Activated naive CD8-positive, alpha-beta T cell treated with anti-CD3 and anti-CD28 coated beads for 36 hours (primary cell): ENCODE measurements at places on chromosomes 12 and 14.

DNA sequence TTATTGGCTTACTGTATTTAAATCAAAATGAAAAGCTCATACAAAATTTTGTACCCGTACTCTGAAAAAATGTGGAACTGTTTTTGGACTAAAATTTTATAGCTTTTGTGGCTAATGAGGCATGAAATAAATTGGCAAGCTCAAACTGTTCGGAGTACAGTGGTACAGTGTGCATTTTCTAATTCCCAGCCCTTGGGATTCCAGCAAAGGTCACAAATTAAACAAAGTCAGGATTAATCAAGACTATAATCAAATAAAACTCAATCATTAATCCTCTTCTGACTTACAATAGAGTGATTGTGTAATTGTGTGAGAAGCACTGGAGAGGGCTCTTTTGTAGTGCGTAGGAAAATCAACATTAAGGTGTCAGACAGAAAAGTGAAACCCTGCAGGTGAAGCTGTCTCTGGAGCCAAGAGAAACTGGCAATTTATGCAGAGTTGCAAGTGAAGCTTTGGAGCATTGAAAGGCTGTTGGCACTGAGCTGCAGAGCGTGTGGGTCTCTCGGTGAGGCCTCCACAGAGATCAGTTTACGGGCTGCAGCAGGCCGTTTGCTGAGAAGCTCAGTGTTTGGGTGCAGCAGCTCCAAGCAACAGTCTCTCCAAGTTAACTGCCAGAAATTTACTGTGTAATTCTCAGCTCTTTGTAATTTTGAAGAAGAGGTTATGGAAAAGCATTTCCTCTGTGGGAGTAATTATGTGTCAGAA lies 275.9 kb downstream of the FBXL14 start:
- DNase-seq, result no peak

DNA sequence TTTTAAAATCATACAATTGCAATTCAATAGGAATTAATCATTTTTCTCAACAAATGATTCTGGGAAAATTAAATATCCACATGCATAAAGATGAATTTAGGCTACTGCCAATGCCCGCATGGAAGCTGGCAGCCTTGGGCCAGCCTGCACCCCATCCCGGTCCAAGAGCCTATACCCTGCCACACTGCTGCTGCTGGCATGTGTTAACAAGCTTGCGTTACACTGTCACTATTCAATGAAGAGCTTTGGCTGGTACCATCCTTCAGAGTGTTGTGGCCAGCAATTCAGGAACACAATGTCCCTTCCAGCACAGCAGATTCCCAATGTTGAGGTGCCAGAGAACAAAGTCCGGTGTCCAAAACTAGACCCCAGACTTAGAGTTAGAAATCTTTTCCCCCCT lies 13.6 kb upstream of the TAS2R14 start:
- no peak for DNase-seq

GRCh38 chr12:130983328-130984017 lies 29.8 kb downstream of the ADGRD1 start:
- no peak for DNase-seq

DNA sequence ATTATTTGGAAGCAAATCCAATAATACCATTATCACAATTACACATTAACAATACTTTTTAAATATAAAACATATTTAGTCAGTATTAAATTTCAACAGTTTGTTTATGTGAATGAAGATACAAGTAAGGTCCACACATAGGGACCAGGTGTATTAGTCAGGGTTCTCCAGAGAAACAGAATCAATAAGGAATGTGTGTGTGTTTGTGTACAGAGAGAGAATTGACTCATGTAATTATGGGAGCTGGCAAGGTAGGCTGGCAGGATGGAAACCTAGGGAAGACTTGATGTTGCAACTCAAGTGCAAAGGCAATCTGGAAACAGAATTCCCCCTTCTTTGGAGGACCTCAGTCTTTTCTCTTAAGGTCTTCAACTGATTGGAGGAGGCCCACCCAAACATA lies 123.2 kb upstream of the OTX2 start:
- DNase-seq, result no peak

- DNase-seq, result no peak
Observed at GRCh38 chr12:59077575-59078426, 157.5 kb upstream of the LRIG3 start.

DNA sequence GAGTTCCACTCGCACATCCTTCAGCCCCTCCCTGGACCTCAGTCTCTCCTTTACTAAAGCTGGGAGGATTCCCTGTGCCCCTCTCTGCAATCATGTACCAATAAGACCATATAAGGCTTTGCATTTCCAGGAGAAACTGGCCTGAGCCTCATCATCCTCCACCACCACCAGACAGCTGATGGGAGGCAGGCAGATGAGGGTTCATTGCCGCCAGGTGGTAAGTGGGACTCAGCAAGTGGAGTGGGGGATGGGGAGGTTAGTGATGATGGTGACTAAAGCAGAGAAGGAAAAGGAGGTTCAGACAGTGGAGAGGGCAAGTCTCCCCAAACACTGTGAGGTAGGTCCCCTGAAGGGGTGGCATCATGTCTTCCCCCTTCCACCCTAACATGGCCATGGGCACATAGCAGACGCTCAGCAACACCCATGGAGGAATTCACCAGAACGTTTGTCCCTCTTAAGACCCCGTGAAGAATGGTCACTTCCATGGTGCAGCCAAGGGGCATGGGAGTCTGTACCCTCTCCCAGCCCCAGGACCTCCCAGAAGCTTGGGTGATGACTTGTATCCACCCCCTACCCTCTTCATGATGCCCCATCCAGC lies 4.5 kb upstream of the TNFRSF1A start:
- no peak for DNase-seq

DNA sequence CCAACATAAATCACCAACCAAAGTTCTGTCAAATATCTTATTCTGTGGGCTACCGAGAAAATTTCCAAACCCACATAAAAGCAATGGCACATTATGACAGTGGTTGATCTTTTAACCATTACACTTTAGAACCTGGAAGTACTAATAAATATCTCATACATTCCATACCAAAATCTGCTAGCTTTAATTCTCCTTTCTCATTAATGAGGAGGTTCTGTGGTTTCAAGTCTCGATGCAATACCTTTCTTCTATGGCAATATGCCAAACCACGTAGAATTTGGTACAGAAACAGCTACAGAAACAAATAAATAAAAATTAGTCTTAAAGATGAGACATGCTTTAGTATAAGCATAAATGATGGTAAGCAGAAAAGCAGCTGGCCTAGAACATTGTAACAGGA lies 100.7 kb downstream of the ELK3 start:
- DNase-seq, result no peak

- no peak for DNase-seq
Observed at GRCh38 chr12:122610911-122611310, 83.9 kb downstream of the KNTC1 start.

DNA sequence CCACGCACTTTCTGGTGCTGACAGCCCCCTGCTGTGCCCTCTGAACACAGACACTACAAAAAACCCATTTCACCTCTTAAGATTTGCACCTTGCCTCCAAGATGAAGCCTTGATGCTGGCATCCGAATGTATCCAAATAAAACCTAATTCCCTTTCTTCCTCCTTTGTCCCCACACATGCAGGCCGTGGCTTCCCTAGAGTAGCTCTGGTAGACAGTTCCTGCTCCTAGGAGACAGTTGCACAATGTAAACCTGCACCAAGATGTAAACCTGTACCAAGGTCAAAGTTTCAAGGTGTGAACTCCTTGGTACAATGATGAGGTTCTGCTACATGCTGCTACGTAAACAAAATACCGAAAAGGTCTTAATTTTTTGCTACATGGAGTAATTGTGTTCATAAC lies 625 bp upstream of the ABHD12B start:
- no peak for DNase-seq

GRCh38 chr14:30874120-30874998 lies at the start of gene COCH:
Gene COCH (plus strand): TSS chr14:30874559. CDS start chr14:30874939, 380 bp downstream.
- DNase-seq, result peak; percentile 63

GRCh38 chr12:118743896-118744700 lies 237.2 kb upstream of the SRRM4 start:
- DNase-seq, result no peak

- DNase-seq, result no peak
Observed at GRCh38 chr14:105411985-105412770, 7.4 kb upstream of the MTA1 start.

DNA sequence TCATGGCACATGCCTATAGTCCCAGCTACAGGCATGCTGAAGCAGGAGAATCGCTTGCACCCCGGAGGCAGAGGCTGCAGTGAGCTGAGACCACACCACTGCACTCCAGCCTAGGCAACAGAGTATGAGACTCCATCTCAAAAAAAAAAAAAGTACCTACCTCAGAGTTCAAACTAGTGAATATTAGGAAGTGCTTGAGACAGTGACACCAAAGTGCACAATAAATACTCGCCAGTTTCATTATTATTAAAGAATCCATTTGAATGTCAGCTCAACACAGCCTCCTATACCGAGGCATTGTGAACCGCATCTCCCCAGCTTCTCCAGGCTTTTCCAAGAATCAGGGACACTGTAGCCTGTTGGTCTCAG lies 5.0 kb downstream of the GAPDH start:
- no peak for DNase-seq

DNA sequence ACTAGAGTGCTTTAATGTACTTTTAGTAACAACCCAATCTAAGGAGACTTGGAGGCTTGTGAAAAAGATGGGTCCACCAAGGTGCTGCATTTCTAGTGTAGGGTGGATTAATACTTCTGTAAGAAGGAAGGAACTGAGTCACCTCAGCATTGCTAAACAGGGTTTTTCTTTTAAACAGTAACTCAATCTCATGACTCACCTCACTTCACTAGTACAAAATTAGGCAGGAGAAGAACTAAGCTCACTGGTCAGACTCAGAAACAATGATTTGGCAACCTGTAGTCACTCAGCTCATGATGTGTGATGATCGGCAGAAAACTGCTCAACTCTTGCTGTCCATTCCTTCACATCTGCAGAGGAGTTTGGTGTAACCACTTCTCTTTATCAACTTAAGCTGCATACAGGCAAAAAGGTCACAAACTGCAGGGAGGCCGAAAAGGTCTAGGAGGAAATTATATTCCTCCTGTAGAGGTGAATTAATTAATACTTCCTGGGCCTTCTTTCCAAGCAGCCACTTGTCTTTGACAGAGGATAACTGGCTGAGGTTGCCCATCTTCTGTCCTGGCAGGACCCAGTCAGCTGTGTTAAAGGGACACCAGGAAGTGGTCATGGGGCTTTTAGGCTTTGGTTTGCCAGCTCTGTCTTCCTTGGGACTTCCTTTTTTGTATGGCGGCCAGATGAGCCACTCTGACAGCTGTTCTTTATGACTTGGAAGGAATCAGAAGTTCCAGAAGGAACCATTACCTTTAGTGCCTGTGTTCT lies 466.9 kb downstream of the FUT8 start:
- no peak for DNase-seq

GRCh38 chr14:64265222-64265621 lies 28.9 kb downstream of the ESR2 start:
- DNase-seq, result no peak

DNA sequence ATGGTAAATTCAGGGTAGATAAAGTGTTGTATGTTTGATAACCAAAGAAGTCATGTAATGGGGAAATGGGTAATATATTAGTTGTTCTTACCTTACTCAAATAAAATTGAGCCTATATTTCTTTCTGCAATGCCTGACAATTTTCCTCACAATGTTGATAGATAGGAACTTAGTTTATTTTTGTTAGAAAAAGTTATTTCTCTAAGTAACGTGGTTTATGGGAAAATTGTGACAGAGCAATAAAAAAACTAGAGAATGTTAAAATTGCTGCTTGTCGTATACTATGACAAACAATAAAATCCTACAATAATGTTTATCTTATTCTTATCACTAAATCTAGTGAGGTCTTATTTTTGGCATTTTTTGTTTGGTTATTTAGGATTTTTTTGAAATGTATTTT lies 534.1 kb downstream of the TMTC2 start:
- DNase-seq, result no peak

GRCh38 chr12:103493199-103493598 lies 2.6 kb downstream of the C12orf42 start:
- DNase-seq, result no peak

- DNase-seq, result no peak
Observed at GRCh38 chr12:65934480-65935115, 110.3 kb downstream of the HMGA2 start.

- no peak for DNase-seq
Observed at GRCh38 chr14:34237081-34237480, 225.0 kb downstream of the SPTSSA start.

DNA sequence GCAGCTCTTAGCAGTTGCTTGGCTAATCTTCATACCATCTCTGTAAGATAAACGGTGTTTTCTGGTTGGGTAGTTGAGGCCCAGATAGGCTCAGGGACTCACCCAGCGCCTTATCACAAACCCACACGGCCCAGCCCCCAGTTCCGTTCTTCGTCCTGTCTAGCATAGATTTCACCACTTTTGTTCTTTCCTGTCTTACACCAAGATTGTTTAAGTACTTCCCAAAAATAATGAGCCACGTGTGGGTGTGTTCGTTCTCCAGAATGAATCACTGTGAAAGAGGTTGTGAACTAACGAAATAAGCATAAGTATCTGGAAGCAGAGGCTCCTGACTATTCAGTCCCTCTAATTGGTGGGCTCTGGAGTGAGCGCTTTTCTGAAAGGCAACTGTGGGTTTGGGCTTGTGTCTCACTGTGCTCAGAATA lies 21.4 kb downstream of the ACVR1B start:
- peak; percentile 35 for DNase-seq

DNA sequence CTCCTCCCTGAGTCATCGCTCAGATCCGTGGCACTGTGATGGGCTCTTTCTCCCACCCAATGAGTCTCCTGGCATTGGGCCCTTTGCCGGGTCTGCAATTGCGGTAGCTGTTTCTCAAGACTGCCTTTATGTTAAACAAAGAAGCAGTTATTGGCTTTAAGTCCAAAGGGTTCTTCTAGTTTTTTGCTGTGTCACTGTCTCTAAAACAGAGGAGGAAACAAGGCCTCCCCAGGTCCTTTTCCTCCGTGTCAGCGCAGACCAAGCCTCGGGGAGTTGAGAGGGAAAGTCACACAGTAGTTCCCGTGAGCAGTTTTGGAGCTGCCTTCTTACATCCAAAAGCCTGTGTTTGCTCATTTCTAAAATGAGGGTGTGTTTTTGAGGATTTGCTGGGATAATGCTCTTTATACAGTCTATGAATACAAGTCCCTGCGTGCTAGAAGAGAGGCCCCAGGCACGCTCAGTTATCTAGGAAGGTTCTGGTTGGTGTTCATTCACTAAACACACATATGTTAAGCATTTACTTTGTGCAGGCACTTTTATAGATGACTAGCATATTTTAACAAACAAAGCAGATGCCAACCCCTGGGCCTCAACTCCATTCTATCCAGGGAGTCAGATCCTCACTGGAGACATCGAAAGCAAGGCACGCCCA lies 126.0 kb upstream of the PZP start:
- no peak for DNase-seq

GRCh38 chr12:120836114-120836684 lies 68.0 kb downstream of the SPPL3 start:
- DNase-seq, result no peak

- no peak for DNase-seq
Observed at GRCh38 chr14:31200702-31200990, 6.9 kb downstream of the HECTD1 start.
